ENCODE measurements at places on chromosomes 6 and 20.

GRCh38 chr6:12196326-12196936 is 93.7 kb upstream of the EDN1 start:
- no peak for DNase-seq

- DNase-seq: no peak
Observed at GRCh38 chr20:2984028-2984501, 59.4 kb upstream of the GNRH2 start.

- DNase-seq: no peak
Observed at GRCh38 chr6:90026216-90026615, 131.9 kb downstream of the GJA10 start.

- no peak for DNase-seq
Observed at GRCh38 chr20:49705358-49705757, 8.3 kb downstream of the B4GALT5 start.

- no peak for DNase-seq
Observed at GRCh38 chr20:30502670-30503069, 754.8 kb upstream of the DEFB115 start.

- no peak for DNase-seq
Observed at GRCh38 chr6:70844301-70844700, 112.6 kb downstream of the B3GAT2 start.

DNA sequence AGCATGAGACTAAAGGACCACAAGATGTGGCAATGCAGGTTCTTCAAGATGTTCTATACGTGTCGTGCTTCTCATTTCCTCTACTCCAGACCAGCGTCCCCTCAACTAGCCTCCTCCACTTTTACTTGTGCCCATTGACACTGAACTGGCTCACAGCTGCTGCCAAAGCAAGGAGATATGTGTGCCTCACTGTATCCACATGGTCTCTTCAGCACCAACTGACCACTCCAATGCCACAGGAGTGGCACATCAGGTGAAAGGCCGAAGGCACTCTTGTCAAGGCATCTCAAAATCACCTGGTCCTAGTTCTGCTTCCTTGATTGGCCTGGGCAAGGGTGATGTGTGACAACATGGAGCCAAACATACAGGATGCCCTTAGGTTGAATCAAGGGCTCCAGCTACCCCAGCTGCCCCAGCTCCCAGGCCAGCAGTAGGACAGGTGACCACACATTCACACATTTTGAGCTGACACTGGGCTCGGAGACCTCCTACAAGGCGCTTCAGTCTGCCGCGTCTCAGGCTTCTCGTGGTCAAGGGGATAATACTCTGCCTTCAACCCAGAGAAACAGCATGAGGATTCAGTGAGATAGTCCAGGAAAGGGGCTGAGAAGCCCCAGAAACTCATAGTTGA is 205.2 kb upstream of the CDH4 start:
- DNase-seq: no peak

DNA sequence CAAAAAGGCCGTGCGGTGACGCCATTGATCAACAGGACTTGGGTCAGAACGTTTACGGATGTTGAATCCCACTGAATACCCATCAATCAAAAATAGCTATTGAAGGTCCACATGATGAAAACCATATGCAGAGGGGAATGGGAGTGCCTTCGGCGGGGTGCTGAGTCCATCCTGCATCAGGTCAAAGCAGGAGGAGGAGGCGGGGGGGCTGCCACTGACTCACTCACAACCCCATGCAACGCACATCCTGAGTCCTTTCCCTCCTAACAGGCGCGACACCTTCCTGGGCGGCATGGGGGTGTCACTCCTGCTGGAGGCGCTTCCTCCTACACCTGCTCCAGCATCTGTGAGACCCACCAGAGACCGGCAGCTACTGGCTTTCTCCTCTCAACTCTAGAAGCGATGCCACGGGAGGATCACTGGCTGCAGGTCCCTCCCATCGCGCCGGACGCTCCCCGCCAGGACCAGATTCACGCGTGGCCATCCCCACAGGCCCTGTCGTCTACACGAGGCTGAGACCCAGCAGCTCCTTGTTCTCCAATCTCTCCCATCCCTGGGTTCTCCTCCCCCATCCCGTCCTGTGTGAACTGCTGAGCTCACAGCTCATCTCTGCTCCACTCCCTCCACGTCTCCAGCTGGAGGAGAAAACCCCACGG is 170.6 kb upstream of the THBS2 start:
- no peak for DNase-seq

DNA sequence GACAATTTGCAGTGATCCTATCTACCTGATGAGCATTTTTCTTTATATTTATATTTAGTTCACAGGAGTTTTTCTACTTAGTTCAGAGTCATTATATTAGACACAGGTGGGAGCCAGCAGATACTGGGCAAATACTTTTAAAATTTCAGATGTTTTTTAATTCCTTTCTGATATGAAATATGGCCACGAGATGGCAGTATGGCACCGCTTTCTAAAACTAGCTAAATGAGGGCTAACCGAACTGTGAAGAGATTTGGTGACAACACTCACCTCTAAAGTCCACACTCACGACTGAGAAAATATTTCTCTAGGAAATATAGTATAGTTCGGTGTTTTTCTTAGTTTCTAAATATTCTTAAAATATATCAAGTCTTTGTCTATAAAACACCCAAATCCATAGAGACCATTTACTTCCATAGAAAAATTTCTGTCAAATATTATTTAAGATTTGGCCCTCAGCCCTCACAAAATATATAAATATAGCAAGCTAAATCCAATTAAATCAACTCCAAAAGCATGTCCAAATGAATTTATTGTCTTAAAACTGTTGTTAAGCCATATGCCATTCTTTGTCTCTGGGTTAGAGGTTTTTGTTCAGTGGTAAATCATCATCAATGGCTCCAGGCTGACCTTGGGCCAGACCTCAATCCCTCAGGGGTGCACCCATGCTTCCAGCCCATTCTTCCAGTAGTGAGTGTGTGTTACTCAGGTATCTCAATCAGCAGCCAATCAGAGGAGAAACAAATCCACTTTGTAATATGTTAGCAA is 63.6 kb downstream of the HUS1B start:
- no peak for DNase-seq

GRCh38 chr6:13411484-13411883 is 75.9 kb downstream of the GFOD1 start:
- no peak for DNase-seq

GRCh38 chr20:53448875-53449274 is 144.8 kb downstream of the ZNF217 start:
- DNase-seq: no peak

DNA sequence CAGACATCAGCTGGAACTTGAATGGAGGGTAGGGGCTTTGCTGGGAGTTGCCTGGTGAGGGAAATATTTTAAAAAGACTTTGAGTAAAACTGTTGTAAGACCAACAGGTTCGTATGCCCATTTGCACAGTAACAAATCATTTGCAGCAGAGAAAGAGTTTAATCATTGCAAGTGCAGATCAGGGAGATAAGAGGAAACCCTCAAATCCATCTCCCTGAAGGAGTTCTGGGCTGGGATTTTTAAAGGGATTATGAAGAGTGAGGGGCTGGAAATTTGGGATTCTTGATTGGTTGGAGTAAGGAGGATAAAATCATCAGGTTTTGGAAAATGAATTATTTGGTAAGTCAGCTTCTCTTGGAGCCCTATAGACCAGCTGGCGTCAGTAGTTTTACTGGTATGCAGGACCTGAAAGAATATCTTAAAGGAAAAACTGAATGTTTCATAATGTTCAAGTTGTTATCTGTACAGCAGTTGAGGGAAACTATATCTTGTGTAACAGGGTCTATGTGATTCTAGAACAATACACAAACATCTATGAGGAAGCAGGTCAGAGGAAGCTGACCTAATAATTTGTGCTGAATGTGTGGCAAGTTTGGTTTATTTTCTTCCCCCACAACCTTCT is 295.5 kb downstream of the PLCB1 start:
- no peak for DNase-seq

GRCh38 chr6:37648465-37649330 is 49.0 kb downstream of the MDGA1 start:
- DNase-seq: no peak

DNA sequence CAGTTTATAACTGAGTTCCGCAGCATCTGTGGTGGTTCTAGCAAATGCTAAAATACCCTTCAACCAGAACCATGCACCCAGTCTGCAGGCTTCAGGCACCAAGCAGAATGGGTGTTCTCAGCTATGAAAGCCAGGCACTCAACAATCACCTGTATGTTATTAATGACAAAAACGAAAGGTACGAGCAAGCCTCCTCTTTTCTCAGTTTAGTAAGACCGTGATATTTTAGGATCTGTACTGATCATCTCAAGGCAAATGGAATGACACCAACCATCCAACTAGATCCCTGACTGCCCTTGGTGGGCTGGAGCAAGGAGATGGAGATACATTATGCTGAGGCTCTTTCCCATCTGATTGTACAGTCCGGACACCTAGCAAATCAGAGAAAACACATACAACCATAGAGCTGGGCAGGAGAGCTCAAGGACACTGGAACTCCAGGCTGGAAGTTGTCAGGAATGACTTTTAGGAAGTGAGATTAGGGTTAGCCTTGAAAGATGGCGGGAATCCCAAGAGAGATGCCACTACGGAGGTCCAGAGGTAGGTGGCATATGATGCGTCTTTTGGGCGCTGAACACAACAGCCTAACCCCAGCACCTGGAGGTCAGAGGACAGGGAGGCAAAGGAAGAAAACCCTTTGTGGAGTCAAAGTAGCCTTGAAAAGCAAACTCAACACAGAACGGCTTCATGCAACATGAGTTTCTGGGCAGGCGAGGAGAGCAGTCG is 33.4 kb downstream of the SLC23A2 start:
- no peak for DNase-seq

GRCh38 chr6:42817907-42818306 is 36.1 kb downstream of the BICRAL start:
- no peak for DNase-seq

GRCh38 chr6:50380406-50381098 is 330.8 kb upstream of the DEFB112 start:
- no peak for DNase-seq

- DNase-seq: no peak
Observed at GRCh38 chr6:69973138-69973537, 106.8 kb downstream of the COL19A1 start.

Measured in cortex of kidney (tissue), 1 donor.